ENCODE measurements at places on chromosomes 7 and 10. TPM values are rescaled to one million over a fixed set of nuclear protein-coding genes. Genes with fewer than 3 reads are reported as not detected.

The MIOS gene
- 42.1 TPM for total RNA-seq

The TACC2 gene
- 5.0 TPM for total RNA-seq

The TAS2R5 gene
- total RNA-seq: 1.8 TPM

The HTRA1 gene
- total RNA-seq: 413 TPM

The ZNF365 gene
- 9.1 TPM for total RNA-seq

The TMEM213 gene
- total RNA-seq: not detected

DNA sequence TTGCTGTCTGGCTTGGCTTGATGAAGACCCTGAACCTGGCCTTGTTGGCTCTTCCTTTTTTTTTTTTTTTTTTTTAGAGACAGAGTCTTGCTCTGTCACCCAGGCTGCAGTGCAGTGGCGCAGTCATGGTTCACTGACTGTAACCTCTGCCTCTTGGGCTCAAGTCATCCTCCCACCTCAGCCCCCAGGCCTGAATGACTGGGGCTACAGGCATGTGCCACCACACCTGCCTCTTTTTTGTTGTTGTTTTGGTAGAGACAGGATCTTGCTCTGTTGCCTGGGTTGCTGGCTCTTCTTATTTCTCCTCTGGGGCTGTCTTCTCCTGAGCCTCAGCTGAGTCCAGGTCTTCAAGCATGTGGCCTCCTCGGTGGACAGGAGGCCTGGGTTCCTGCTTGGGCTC is 44.7 kb downstream of the PRF1 start:
- DNase-seq: no peak

GRCh38 chr7:105656922-105657521 is 75.7 kb upstream of the EFCAB10 start:
- no peak for DNase-seq

GRCh38 chr10:116723428-116724281 is 18.7 kb downstream of the HSPA12A start:
- peak; percentile 49 for DNase-seq

DNA sequence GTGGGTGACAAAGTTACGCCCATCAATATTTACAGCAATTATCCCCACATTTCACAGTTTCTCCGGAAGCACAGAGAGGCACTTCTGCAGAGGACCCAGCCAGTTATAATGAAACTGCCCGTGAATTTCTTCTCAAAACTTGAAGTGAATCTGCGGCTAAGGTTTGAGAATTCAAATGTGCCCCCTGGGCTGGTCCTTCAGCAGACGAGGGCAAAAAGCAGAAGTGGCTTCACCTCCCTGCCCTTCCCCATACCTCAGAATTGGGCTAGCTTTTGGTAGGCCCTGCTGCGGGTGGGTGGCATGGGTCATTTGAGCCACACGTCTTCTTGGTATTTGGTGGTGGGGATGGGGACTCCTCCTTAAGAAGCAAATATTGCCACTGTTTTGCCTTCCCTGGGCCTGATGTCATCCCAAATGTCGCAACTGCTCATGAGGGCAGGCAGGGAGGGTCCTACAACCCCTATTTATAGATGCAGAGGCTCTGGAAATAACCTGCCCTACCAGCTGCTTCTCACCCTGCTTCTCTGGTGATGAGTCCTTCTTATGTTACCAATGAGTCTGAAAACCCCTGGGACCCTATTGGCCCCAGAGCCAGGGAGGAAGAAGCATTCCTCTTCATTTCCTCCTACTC is 16.6 kb upstream of the WDFY4 start:
- no peak for DNase-seq

GRCh38 chr10:120641695-120642094 is 184.7 kb downstream of the PLPP4 start:
- no peak for DNase-seq

DNA sequence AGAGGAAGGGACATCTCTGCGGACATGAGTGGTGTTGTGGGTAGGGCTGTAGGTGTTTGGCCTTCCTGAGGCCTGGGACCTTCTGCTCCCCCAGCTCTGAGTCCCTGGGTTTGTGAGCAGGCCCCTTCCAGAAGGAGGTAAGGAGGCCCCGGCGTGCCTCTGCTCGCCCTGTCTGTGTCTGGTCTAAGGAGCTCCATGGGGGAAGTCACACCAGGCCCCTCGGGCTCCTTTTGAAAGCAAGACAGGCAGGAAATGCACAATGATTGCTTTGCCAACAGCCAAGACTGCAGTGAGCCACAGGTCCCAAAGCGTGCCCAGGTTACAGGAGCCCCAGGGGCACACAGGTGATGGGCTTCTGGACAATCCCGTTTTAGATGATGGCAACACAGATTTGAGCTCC is 89.5 kb downstream of the FAM53B start:
- no peak for DNase-seq

GRCh38 chr10:3852147-3852904 is 67.3 kb upstream of the KLF6 start:
- DNase-seq: peak; percentile 92

- DNase-seq: peak; percentile 62
Measured at GRCh38 chr10:131804551-131805295, 96.1 kb upstream of the PPP2R2D start.

- no peak for DNase-seq
Measured at GRCh38 chr7:79272066-79272669, 181.3 kb downstream of the MAGI2 start.
